ENCODE measurements at places on chromosomes 6 and 20.

GRCh38 chr6:139355172-139355571 lies 19.3 kb downstream of the CITED2 start:
- H3K36me3 ChIP-seq, result no peaks in the 10 kb centered on the region
- DNase-seq, result no peak
- no peaks in the 10 kb centered on the region for H3K27me3 ChIP-seq

DNA sequence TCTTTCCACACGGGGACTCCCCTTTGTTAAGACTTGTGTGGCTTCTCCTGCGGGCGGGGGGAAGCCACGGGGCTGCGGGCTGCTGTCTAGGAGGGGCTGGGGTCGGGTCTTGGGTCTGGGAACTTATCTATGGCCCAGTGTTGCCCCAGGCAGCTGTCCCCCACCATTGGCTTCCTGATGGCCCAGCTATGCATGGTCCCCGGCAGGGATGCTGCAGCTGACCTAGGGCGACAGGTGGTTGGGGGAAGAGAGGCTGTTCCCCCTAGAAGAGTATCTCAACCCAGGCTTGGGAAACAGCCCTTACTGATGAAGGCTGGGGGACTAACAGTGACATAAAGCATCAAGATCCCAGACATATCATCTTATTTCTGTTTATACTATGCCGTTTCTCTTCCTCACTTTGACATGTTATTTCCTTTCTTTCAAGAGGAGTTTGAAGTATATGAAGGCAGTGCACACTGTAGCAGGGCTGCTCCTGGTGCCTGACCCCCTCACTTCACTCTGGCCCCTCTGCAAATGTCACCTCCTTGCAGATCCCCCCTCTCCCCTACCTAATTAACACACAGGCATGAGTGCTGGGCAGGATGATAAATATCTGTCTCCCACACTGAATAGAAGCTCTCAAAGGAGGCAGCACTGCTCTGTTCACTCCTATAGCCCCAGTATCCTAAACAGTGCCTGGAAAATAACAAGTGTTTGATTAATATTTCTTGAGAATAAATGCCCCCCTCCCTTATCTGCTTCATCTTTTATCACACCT lies 87.0 kb downstream of the HIVEP2 start:
- no peaks in the 10 kb centered on the region for H3K4me1 ChIP-seq
- no peak for DNase-seq
- H3K36me3 ChIP-seq, result no peaks in the 10 kb centered on the region

DNA sequence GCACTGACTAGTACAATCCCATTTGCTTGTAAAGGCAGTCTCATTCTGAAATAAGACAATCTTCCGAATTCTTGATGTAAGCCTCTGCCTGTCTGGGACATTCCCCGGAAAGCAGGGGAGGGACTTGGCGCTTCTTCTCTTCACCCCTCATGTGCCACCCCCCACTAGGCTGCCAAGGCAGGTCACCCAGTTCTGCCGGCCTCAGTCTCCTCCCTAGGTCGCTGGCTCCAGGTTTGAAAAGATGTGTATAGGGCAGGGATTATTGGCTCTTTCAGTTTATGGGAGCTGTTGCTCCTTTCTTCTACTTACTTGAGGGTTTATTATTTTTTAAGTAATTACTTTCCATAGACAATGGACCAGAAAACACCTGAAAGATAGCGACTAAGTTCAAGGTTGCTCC lies 158.1 kb upstream of the RPS6KA2 start:
- no peaks in the 10 kb centered on the region for H3K36me3 ChIP-seq
- no peak overlapping the region for H3K4me3 ChIP-seq
- no peak for DNase-seq
- no peak overlapping the region for H3K27ac ChIP-seq

DNA sequence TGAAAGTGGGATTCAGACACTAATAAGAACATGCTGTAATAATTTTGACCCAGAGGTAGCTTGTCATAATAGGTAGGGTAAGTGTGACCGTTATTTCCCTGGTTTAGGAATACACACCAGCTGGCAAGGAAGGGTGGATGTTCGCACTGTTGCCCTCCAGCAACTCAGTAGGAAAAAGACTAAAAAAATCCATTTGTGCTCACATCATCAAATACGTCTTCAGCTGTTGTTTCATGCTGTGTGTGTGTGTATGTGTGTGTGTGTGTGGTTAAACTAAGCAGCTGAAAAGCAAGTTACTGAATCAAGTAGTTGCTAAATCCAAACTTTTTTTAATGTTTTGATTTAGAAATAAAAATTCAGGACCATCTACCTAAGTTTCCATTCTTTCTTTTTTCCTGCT lies 218.7 kb downstream of the TRDN start:
- no peaks in the 10 kb centered on the region for H3K36me3 ChIP-seq
- H3K4me1 ChIP-seq, result no peaks in the 10 kb centered on the region
- no peak overlapping the region for H3K27ac ChIP-seq
- no peak for DNase-seq
- no peak overlapping the region for H3K4me3 ChIP-seq

- H3K27ac ChIP-seq, result no peak overlapping the region
- no peaks in the 10 kb centered on the region for H3K27me3 ChIP-seq
- H3K4me1 ChIP-seq, result no peaks in the 10 kb centered on the region
- no peaks in the 10 kb centered on the region for H3K36me3 ChIP-seq
- no peak overlapping the region for H3K4me3 ChIP-seq
- DNase-seq, result no peak
Measured at GRCh38 chr6:16624636-16625290, 136.5 kb downstream of the ATXN1 start.

DNA sequence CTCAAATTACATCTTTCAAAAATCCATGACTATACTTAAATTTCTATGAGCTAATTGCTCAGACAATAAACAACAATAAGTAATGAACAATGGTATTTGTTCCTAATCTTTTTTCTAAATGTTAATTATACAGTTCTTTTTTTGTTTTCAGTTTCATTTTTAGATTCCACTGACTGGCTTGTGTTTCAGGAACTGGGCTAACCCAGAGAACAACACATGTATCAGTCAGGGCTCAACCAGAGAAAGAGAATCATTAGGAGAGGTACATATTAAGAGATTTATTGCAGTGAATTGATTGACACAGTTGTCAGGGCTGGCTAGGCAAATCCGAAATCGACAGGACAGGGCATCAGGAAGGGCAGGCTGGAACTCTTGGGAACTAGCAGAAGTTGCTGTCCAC lies 182.8 kb downstream of the GRM1 start:
- H3K4me1 ChIP-seq, result no peaks in the 10 kb centered on the region
- H3K4me3 ChIP-seq, result no peak overlapping the region
- H3K27ac ChIP-seq, result no peak overlapping the region

DNA sequence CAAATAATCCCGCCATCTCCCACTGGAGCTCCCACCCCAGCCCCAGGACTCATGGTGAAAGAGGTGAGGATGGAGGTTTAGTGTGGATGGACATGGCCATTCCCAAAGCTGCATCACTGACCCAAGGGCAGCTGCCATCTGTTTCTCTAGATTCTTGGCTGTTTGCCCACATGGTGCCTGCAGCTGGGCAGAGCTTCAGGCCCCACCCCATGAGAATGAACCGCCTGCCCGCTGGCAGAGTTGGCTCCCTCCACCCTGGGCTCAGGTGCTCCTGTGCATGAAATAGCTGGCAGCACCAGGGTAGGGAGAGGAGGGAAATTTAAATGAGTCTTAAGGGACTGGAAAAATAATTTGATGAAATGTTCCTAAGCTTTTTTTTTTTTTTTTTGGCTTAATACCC lies 17.4 kb downstream of the SCML4 start:
- H3K4me1 ChIP-seq, result no peaks in the 10 kb centered on the region
- no peak for DNase-seq
- H3K27ac ChIP-seq, result no peak overlapping the region
- no peak overlapping the region for H3K4me3 ChIP-seq
- no peaks in the 10 kb centered on the region for H3K27me3 ChIP-seq
- H3K36me3 ChIP-seq, result no peaks in the 10 kb centered on the region

DNA sequence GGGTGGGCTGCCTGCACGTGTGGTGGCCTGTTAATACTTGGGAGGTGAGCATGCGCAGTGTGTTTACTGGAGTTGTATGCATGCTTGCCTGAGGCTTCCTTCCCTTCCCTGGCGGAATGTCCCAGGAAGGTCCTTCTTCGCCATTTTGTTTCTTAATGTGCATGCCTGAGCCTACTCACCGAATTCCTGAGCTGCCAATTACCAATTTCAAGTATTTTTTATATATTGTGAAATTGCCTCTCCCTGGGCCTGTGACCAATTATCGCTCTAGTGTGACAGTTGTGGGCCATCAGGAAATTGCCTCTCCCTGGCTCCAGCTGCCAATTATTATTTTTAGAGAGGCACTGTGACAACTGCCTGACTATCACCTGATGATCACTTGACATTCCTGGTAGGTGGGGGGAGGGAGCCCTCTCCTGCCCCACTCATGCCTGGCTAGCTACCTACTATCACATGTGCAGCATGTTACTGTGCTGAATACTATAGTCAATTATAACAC lies 70.0 kb downstream of the FAM50B start:
- no peak overlapping the region for H3K4me3 ChIP-seq
- no peaks in the 10 kb centered on the region for H3K27me3 ChIP-seq
- no peak for DNase-seq

DNA sequence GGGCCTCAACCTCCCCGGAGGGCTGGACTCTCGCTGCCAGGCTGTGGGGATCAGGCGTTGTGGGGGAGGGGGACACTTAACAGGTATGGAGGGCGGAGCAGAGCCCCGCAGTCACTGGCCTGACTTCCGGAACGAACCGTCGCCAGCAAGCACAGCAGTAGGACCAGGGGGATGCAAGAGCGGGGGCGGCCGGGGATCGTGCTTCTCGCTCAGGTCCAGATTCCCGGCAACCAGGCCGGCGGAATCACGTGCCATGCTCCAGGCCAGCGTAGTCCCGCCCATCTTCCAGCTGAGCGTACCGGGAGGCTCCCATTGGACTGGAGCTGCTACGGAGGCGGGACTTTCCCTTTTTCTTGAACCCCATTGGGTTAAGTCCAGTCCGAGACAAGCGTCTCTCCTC lies 10.0 kb upstream of the POU5F1 start:
- no peaks in the 10 kb centered on the region for H3K27me3 ChIP-seq
- DNase-seq, result peak; percentile 71
- no peaks in the 10 kb centered on the region for H3K36me3 ChIP-seq
- peak overlapping the region; percentile 50 for H3K4me3 ChIP-seq
- no peaks in the 10 kb centered on the region for H3K4me1 ChIP-seq

- H3K4me1 ChIP-seq, result peaks cover 13% of the 10 kb centered on the region
- no peak overlapping the region for H3K4me3 ChIP-seq
- no peaks in the 10 kb centered on the region for H3K36me3 ChIP-seq
- H3K27me3 ChIP-seq, result no peaks in the 10 kb centered on the region
Measured at GRCh38 chr6:163338671-163339405, 75.7 kb upstream of the QKI start.

DNA sequence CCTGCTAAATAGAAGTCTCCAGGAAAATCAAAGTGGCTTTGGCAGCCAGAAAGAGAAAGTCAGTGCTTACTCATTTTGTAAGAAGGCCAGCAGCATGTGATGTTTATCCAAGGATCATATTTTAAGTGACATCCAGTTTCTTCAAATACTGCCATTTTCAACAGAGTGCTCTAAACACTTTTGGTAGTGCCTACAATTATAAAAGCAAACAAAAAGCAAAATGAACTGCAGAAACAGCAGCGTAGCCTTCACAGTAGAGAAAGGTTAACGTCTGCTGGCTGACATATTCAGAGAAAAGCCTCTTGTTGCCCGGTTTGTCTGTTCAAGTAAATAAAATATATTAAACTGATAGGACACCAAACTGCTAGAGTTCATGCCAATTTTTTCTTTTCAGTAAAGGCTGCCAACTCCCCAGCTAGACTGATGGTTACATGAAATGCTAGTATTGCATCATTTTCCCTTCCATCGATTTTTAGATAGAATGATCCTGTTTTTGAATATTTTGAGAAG lies 705.7 kb upstream of the SLC35B3 start:
- no peaks in the 10 kb centered on the region for H3K36me3 ChIP-seq
- H3K4me3 ChIP-seq, result no peak overlapping the region
- H3K4me1 ChIP-seq, result no peaks in the 10 kb centered on the region
- H3K27me3 ChIP-seq, result no peaks in the 10 kb centered on the region
- H3K27ac ChIP-seq, result no peak overlapping the region

- H3K27ac ChIP-seq, result no peak overlapping the region
- H3K4me3 ChIP-seq, result no peak overlapping the region
- H3K27me3 ChIP-seq, result no peaks in the 10 kb centered on the region
- no peaks in the 10 kb centered on the region for H3K36me3 ChIP-seq
- DNase-seq, result no peak
Measured at GRCh38 chr6:138662471-138662870, 111.1 kb upstream of the CCDC28A start.

- no peak overlapping the region for H3K4me3 ChIP-seq
- no peaks in the 10 kb centered on the region for H3K27me3 ChIP-seq
- DNase-seq, result no peak
- H3K36me3 ChIP-seq, result no peaks in the 10 kb centered on the region
Measured at GRCh38 chr6:12241493-12242175, 48.5 kb upstream of the EDN1 start.

DNA sequence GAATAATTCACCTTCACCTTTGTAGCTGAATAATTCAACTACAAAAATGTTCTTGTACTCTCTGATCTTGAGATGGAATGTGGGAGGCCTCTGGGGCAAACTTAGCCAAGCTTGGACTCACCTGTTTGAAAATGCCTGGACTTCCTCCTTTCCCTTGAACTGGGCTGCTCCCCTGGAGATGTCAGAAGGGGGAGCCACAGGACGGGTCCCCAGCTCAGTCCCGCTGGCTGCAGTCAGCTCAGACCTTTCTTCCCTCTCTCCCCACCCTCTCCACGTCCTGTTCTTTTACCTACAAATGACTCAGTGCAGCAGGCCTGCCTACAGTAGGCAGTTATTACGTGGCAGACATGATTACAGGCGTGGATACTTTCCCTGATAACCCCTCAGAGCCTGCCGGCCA lies 131.5 kb upstream of the RALGAPA2 start:
- no peak overlapping the region for H3K27ac ChIP-seq
- no peak overlapping the region for H3K4me3 ChIP-seq
- no peaks in the 10 kb centered on the region for H3K36me3 ChIP-seq
- no peaks in the 10 kb centered on the region for H3K4me1 ChIP-seq
- DNase-seq, result no peak

DNA sequence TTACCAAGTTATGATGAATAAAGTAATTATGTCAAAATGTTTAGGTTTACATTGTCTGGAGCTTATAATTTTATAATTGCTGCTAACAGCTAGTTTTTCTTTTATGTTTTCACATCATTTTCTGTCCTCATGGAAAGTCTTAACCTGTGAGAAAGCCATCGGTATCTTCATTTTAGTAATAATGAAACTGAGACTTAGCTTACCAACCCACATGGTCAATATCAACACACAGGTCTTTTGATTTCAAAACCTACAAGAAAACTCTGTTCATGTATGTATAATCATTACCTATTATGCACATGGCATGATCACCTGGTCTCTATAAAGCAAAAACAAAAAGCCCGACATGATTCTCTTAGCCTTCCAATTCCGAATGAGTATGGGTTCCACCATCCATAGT lies 61.9 kb downstream of the KCNQ5 start:
- no peaks in the 10 kb centered on the region for H3K36me3 ChIP-seq
- H3K27ac ChIP-seq, result no peak overlapping the region
- no peaks in the 10 kb centered on the region for H3K27me3 ChIP-seq

- no peaks in the 10 kb centered on the region for H3K4me1 ChIP-seq
- peak; percentile 66 for DNase-seq
- H3K27ac ChIP-seq, result peak overlapping the region; percentile 98
- H3K36me3 ChIP-seq, result peaks cover 17% of the 10 kb centered on the region
- no peaks in the 10 kb centered on the region for H3K27me3 ChIP-seq
Measured at GRCh38 chr6:32970413-32971241, 2.2 kb downstream of the BRD2 start.
